NCI-H1105 treated with DMSO at 0.1 percent for 48 hours (cell line): ENCODE measurements at places on chromosomes 5 and 9.

- DNase-seq, result no peak
These were observed 6.3 kb downstream of the BHMT2 start for GRCh38 chr5:79075646-79076426.

GRCh38 chr9:35294556-35294955, 132.7 kb downstream of the UNC13B start:
- no peak for DNase-seq

GRCh38 chr5:29134418-29134817, 2059.1 kb upstream of the CDH6 start:
- DNase-seq, result no peak

GRCh38 chr5:93425096-93425495, 155.9 kb downstream of the NR2F1-AS1 start:
- DNase-seq, result no peak

DNA sequence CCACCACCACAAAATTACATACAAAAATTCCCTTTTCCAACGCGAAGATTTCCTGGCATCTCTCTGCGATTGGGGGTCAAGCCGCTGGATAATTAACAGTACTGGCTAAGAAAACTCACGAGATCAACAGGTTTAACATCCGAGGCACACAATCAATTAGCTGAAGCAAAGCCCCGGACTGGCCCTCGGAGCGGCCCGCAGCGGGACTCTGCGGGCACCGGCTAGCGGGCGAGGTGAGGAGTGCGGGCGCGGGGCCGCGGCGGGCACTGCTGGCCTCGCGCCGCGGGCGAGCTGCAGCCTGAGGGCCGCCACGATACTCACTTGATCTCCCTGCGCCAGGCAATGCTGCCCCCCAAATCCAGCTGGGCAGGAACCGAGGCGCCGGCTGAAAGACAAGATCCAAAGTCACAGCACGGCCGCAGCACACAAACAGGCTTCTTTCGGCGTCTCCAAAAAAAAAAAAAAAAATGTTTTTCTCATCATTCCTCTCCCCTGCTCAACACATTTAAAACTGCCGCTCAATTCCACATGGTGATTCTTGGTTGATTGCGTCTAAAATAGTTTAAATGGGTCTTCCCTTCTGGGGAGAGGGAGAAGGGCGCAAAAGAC, 210.2 kb downstream of the MEF2C start:
- DNase-seq, result no peak

DNA sequence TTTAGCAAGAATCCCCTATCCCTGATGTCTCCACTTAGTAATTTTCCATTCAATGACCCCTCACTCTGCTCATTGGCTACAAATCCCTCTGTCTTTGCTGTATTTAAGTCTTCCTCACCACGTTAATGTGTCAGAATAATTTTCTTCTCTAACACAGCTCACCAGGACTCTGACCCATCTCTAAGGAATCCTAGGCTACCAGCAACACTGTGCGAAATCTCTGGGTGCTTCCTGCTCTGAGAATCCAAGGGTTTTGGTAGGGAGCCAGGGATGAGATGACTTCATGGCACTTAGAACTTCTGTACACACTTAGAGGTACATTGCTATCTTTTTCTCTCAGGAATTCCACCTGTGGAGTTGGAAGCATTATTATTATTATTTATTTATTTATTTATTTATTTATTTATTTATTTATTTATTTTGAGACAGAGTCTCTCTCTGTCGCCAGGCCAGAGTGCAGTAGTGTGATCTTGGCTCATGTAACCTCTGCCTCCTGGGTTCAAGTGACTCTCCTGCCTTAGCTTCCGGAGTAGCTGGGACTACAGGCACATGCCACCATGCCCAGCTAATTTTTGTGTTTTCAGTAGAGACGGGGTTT, 53.5 kb downstream of the FOXI1 start:
- no peak for DNase-seq

GRCh38 chr5:97096191-97096590, 46.2 kb downstream of the LIX1 start:
- DNase-seq, result no peak

- no peak for DNase-seq
These were observed 119.9 kb downstream of the TMEM174 start for GRCh38 chr5:73292816-73293459.

DNA sequence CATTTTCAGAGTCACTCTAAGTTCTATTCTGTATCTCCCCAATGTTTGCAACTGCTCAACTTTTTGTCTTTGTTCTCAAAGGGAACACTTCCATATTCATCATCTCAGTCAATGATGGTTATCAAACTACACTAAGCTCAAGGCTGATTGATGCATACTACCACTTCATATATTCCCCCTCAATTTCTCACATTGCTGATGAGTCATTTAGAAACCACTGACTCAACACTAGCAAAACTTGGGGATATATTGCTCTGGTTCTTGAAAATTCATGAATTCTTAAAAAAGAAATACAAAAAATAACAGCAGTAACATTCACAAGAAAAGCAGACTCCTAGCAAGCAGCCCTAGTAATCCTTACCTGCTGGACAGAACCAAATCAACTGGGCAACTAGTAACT, 52.2 kb downstream of the ABHD17B start:
- no peak for DNase-seq

GRCh38 chr5:173472164-173472563, 143.9 kb upstream of the STC2 start:
- DNase-seq, result no peak

- no peak for DNase-seq
These were observed 83.9 kb downstream of the TRPM3 start for GRCh38 chr9:71037521-71037920.
